Inflammatory macrophage treated with lipopolysaccharide for 1 hour (primary cell): ENCODE measurements at places on chromosomes 3 and 15.

DNA sequence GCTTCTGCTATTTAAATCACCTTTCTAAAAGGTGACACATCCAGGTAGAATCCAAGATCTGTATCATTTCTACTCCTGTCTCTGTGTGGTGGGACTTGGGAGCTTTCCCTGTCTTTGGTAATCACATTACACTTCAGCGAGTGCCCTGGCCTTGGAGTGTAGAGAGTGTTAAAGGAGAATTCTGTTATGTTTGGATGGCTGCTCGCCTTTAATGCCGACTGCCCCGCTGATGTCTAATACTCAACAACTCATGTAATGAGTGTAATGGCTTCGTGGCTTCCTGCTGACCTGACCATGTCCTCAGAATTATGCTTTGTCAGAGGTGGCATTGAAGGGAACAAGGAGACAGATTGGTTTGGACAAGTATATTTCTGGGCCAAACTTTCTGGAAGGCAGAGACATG is 66.3 kb upstream of the LRTM1 start:
- DNase-seq, result no peak

- DNase-seq, result no peak
These were observed 19.4 kb downstream of the IFT57 start for GRCh38 chr3:108202834-108203233.

DNA sequence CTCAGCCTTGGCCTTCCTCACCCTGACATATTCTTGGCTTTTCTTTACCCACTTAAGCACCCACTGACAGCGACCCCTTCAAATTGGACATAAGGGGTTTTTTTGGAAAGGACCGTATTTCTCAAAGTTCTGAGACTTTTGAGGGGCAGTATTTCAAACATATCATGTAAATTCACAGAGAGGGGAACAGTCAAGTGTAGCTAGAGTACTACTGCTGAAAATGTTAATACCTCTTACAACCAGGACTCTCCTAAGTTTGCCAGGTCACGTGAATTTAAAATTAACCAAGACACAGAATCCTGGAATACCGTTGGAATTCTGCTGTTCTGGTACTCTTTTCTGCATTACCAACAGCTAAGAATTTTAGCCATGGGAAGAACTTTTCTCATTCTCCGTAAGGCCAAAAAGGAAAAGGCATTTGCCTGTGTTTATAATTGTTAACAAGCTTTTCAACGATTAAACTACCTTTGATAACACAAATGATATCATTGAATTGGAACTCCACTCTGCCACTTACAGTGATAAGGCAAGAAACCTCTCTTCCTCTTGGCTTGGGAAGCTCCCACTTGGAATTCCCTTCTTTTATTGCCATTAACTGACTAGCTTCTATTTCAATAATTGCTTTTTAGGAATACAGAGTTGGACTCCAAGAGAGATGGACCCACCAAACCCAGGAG is 597 bp upstream of the GBE1 start:
- DNase-seq, result no peak

DNA sequence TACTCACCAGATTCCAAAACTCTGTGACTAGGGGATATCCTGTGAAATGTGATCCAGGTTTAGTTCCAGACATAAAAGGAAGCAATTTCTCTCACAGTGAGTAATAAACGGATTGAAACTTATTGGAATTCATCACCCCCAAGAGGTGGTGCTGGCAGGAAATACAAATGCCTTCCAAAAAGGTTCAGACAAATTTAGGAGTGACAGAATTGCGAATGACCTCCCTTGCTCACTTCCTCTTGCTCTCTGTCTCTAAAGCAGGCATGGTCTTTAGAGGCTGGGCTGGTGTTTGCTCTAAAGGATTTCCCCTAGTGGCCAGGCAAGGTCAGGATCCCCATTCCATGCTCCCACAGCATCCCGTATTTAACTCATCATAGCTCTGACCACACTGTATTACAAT is 449.4 kb upstream of the PPP2R3A start:
- no peak for DNase-seq

GRCh38 chr3:61134532-61134931 is 116.7 kb downstream of the FHIT start:
- no peak for DNase-seq
